ENCODE measurements at places on chromosomes 1 and 21.

GRCh38 chr1:151994956-151995355 is 1.3 kb upstream of the S100A10 start:
- DNase-seq = no peak

DNA sequence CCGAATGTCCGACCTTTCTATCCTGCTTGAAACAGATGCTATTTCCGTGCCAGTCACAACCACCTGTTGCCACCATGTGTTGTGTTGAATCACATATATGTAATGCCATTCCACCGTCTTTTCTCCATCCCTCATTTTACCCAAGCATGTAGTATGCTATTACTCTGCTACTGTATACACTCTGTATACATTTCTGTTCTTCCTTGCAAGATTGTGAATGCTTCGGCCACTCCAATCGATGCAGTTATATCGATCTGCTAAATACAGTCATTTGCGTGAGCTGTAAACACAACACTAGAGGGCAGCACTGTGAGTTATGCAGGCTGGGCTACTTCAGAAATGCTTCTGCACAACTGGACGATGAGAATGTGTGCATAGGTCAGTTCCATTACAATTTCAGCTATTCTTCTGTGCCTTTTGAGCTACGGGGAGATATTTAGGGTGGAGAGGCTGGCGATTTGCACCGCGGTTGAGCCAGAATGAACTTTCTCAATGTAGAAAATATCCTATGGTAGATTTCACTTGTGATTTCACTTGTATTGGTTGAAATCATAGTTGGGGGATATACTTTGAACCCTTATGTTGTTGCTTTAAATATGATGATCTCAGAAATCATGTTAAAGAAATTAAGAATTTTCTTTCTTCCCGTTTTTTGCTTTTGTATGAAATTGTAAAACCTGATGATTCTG is 289.8 kb downstream of the NTNG1 start:
- no peak for DNase-seq

DNA sequence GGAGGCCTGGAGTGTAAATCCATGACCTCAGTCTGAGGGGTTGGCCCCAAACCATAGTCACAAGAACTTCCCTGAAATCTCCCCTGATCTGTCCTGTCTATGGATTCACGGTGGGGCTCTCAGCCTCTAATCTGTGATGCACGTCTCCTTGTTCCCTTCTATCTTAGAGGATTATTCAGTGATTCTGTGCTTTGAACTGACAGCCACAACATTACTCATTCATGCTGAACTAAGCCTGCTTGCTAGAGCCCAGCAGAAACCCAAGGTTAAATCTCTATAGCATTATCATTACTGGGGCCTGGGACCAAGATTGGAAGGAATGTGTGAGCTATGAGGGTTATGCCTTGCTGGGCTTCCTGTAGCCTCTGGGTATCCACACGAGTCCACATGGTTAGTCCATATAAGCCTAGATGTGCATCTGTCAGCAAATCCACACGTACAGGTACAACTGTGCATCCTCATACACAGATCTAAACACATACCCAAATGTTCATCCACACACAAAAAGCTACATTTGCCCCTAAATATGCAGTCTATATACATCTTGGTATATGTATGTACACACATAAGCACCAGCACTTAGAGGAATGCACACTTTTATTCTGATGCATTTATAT is 22.4 kb upstream of the MAGOH start:
- DNase-seq = no peak

DNA sequence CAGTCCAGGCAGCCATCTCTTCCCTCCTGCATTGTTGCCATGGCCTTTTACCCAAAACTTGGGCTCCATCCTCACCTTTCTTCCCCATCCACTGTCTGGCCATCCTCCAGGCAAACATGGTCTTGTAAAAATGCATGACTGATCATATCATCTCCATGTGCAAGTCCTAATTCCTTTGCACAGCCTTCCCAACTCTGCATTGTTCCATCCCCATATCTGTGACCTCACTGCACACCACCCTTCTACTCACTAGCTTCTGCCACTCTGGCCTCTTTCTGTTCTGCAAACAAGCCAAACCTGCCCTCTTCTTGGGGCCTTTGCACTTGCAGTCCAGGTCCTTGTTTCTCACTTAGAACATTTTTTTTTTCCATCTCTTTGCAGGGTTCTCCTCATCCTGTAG is 230.1 kb upstream of the GJB5 start:
- DNase-seq = no peak

GRCh38 chr1:68185743-68186142 is 46.6 kb downstream of the WLS start:
- DNase-seq = no peak

GRCh38 chr1:161936786-161937185 is 86.9 kb downstream of the OLFML2B start:
- no peak for DNase-seq

- no peak for DNase-seq
These were observed 470.6 kb downstream of the PTPRU start for GRCh38 chr1:29706936-29707335.

Data from activated naive CD4-positive, alpha-beta T cell (primary cell).